ENCODE measurements at places on chromosomes 3 and 15.

- peak; percentile 43 for DNase-seq
Measured at GRCh38 chr3:71006810-71007785, 576.4 kb downstream of the FOXP1 start.

- no peak for DNase-seq
Measured at GRCh38 chr3:154889227-154889634, 190.9 kb upstream of the MME start.

DNA sequence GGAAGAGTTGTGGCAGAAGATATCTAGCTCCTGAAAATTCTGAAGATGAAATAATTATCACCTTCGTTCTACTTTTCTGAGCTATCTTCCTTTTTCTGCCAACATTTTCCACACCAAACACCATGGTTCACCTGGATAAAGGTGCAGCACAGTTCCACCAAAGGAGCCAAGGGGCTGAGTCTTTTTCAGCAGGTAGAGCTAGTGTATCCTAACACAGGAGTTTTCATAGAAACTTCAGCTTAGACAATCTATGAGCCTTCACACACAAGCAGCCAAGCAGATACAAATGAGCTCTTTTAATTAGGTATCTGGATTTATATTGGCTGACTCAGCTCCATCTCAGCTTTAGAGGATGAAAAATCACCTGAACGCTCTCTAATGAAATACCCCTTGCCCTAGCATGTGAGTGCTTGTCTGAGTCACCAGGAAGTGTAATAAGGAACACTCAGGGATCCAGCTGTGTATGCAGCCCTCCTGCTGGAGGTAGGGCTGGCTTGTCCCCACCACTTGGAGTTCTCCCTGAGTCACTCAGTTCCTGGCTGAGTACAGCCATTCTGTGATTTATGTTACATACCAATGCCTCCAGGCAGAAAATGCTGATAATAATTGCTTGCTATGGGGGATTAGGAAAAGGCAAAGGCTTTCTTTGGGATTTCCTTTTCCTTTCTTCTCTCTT lies 385.7 kb downstream of the LSAMP start:
- no peak for DNase-seq

DNA sequence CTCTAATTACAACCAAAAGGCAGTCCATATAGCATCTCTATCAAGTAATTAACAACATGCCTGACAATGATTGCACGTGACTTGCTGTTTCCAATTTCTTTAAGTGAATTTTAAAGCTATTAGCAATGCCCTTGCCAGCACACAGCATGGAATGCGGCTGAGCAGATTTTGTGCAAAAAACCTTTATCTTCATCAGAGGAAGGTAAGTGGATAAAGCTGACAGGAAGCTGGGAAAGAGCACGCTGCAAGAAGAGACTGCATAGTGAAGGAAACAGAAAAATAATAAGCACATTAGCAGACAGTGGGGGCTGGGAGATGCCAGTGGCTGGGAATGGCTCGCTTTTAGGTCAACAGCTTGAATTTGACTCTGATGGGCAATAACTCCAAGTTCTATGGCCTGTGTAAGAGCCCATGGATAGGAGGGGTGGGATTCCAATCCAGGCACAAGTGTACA lies 138.8 kb downstream of the PDZRN3 start:
- no peak for DNase-seq

DNA sequence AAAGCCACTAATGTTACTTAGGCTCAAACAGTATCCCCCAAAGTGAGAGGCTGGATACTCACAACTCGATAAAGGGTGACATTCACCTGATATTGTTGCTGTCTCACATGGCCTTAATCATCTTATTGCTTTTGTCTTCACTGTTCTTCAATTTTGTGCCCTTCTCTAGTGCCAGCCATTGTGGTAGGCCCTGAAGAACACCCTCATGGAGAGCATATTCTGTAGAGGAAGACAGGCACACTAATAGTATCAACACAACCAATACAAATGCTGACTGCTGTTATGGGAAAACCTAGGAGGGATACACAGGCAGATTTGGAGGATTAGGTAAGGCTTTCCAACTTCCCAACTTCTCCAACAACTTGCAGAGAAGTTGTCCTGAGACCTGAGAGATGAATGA lies 4.1 kb upstream of the BLM start:
- no peak for DNase-seq

DNA sequence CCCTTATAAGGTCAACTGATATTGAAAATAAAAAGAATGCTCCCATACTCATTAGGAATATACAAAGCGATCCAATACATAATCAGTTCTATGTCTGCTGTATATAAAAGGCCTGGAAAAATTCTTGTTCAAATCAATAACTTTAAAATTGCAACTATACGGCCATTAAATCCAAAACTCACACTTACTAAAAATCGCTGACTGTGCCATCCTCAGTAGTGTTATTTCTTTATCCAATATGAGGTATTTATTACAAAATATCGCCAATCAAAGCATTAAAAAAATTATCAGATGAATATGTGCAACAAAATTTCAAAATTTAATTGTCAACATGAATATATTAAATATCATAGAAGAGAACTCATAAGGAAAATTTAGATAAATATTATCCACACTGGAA lies 146.5 kb downstream of the PLD1 start:
- no peak for DNase-seq

- no peak for DNase-seq
Measured at GRCh38 chr3:123267821-123268220, 66.1 kb downstream of the SEC22A start.

DNA sequence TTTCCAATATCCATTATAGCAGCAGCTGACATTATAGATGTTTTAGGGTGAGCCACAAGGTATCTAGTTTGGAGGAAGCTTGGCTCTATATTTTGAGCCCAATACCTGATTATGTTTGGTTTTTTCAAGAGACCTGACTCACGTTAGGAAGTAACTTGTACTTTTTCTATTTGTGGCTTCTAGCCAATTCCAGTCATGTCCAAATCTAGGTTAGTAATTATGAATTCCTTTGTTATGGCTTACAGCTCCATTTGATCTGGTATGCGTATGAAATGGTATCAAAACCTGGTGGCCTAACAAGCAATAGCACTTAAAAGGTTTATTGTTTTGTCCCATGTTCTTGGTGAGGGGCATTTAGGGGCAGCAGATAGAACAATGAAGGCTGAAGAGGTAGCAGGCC lies 115.9 kb downstream of the TOP2B start:
- DNase-seq, result no peak

GRCh38 chr3:42213417-42213816 lies 52.6 kb downstream of the CCK start:
- DNase-seq, result peak; percentile 11

DNA sequence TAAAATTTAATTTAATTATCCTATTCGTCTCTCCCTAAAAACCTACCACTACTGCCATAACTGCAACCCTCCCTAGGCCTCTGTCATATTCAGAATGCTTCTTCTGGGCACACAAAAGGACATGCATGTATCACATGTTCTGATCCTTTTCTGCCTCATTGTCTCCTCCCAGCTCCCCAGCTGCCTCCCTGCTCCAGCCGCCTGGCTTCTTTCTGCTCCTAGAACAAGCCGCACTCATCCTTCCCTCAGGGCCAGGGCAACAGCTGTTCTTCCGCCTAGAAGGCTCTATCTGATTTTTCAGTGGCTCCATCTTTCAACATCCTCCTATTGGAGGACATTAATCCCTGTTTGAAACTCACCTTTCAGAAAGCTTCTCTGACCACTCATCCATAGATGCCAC lies 38.6 kb downstream of the TMED3 start:
- no peak for DNase-seq

DNA sequence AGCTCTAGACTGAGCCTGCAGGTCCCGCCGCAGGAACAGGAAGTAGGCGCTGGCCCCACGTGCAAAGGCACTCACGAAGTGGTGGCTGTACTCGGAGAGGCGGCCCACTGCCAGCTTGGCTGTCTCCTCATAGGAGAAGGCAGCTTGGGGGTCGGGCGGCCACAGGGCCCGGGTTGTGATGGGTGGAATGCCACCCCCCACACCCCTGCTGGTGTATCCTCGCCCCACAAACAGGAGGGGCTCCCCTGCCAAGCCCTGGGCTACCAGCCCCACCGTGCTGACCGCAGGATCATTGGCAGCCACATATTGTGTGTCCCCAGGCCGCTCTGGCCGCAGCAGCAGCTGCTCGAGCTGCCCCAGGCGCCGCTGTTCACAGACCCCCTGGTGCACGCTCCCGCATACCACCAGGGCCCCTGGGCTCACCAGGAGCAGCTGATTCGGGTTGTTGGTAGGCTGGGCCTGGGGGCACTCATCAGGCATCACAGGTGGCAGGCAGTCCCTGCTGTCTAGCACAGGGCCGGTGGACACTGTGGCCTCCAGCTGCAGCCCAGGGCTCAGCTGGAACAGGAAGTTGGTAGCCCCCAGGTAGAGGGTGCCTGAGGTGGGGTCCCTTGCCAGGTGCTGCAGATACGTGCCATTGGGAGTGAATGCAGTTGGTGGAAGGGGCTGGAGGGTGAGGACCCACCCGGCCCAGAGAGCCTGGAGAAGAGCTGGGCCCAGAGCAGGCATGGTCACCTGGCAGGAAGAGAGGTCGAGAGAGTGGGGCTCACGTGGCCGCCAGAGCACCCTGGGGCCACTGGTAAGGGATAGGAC lies 5.8 kb downstream of the PLXNB1 start:
- DNase-seq, result no peak

DNA sequence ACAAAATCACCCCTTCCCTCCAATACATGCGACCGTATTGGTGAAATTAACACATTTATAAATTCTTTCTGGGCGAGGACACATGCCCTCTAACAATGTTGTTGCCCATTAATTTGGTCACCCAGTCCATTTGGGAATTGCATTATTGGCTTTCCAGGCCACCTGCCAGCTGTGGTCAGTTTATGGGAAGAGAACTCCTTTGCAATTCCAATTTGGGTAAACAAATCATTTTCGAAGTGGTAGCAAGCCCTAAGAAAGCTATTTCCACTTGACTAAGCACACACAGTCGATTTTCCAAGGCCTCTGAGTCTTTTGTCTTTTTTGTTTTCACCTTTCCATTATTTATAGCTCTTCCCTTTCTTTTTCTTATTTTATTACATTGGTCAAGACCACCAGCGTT lies 362.3 kb upstream of the RGMA start:
- no peak for DNase-seq

DNA sequence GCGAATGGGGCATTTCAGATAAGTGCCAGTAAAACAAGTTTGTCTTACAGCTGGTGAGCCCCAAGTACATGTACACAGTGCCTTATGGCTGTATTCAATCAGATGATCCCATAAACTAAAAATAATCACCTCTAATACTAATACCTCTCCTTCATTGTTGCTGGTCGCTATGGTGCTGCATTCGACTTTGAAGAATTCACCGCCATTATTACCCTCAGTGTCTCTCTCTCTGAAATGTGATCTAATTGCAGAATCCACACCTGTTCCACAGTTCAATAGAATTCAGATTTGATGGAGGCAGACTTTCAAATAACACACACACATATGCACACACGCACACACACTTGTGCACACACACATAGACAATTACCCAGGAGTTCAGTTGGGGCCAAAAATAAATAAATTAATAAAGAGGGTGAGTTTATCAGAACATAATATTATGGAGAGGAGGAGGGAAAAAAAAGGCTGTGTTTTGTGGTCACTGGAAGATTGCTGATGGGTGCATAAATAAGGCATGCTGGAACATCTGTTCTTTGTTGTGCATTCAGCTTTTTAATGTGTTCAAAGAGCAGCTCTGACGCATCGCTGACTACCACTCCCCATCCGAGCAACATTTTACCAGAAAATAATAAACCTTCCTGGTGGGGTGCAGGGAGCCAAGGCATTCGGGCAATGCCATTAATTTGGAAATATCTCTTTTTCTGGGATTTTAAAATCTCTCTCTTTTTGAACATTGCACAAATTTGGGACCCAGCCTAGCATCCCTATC lies 235.7 kb downstream of the SATB1 start:
- DNase-seq, result no peak

- DNase-seq, result peak; percentile 25
Measured at GRCh38 chr15:76150971-76151598, 91.3 kb downstream of the TMEM266 start.

GRCh38 chr15:59438625-59439290 lies 772 bp downstream of the FAM81A start:
- DNase-seq, result no peak

DNA sequence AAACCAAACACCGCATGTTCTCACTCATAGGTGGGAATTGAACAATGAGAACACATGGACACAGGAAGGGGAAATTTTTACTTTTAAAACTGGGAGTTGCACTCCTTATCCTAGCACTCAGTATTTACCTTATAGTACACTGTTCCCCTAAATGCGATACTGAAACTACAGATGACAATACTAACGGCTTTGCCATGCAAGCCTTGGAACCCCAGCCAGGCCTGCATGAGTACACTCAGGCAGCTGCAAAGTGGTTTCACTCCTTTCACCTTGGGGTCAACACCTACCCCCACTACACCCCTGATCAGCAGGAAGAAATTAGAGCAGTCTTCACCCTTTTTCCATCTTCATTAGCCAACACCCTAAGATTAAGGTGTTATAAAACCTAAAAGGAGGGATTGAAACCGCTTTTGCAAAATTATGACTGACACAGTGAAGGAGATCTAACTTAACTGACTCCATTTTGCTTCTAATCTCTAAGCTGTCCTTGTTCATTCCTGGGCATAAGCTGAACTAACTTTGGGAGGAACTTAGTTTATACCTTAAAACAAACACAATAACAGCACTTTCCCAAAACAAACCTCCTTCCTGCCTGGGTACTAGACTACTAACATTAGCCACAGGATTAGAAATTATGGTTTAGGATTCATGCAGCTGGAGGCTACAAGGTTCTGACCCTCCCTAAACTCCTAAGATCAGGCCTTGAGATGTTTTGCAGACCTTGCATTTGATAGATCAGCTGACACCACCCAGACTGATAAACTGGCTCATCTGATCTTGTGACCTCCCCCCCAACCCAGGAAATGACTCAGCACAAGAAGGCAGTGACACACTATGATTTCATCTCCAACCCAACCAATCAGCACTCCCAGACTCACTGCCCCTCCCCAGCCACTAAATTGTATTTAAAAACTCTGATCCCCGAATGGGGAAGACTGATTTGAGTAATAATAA lies 452.1 kb upstream of the PPP2R3A start:
- DNase-seq, result no peak

- DNase-seq, result no peak
Measured at GRCh38 chr3:13189639-13190377, 116.6 kb upstream of the IQSEC1 start.

DNA sequence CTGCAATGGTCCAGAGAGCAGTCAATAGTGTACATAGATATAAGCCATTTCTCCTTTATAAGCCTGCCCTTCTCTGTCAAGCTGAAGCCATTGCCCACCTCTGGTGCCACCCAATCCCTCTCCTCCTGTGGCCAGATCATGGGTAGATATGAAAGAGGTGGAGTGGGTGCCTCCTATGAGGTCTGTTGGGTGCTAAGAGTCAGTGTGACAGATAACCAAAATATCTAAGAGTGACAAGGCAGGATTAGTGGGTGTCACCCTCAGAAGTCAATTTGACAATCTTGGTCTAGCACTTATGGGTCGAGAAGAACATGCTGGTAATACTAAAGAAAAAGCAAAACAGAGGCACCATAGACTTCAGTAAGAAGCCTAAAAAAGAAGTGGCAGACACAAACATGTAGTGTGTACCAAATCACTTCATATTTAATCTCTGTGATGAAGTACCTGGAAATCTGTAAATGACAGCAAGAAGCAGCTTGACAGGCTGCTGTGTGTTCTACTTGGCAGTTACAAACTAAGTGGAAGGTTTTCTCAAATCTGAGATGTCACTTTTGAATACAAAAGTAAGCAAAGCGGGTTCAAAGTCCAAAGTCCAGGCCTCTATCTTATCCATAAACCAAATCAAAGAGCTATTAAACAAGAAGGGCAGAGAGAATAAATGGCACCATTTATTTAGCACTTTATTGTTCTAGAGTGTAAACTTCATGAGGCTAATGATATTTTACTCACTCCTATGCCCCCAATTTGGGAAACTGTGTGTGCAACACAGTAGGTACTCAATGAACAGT lies 118.9 kb upstream of the EOMES start:
- DNase-seq, result no peak
